ENCODE measurements at places on chromosomes 12 and 14. TPM values are rescaled to one million over a fixed set of nuclear protein-coding genes. Genes with fewer than 3 reads are reported as not detected.

Gene OR4K14
- total RNA-seq: not detected

DNA sequence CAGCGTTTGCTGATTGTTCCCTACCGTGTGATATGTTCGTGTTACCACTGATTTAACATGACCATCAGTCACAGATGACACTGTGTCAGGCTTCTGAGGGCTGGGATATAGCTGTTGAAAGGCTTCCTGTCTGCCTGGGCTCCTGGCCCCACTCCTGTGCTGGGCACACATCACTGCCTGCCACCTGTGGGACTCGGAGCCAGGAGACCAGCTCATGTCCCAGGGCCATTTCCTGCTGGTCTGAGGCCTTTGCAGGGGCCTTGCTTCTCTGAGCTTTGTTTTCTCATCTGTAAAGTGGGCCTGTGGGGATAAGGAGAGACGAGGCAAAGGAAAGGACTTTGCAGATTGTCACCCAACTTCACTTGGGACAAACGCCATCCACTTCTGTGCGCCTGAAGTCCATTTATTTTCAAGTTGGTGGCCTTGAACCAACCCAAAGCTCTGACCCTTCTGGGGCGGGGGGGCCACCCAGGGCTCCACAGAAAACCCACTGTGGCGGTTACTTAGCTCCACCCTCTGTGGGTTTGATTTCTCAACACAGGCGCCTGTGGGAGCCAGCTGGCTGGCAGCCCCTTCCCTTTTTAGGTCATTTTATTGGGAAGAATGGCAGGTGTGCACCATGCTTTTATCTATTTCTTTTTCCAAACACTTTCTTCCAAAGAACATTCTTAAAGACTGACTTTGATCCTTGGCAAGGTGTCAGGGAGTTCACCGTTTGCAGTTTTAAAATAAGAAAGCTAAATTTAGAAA lies 54.1 kb downstream of the BEGAIN start:
- H3K27ac ChIP-seq: no peak overlapping the region
- H3K36me3 ChIP-seq: peaks cover 13% of the 10 kb centered on the region
- peak; percentile 30 for DNase-seq
- no peak overlapping the region for H3K4me3 ChIP-seq
- H3K27me3 ChIP-seq: no peaks in the 10 kb centered on the region

DNA sequence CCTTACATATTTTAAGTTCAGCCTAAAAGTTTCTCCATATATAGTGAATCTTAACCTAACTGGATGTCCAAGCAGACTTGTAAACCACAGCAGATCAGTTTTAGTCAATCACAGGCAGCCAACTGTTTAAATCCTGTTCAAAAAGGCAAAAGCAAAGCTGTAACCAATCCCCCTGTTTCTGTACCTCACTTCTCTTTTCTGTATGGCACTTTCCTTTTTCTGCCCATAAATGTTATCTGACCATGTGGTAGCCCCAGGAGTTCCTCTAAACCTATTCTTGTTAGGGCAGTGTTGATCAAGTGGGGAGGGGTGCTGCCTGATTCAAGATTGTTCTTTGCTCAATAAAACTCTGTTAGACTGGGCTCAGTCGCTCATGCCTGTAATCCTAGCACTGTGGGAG lies 8.5 kb upstream of the DACT1 start:
- no peak overlapping the region for H3K27ac ChIP-seq
- H3K4me3 ChIP-seq: no peak overlapping the region
- H3K4me1 ChIP-seq: peaks cover 1% of the 10 kb centered on the region
- no peaks in the 10 kb centered on the region for H3K27me3 ChIP-seq

DNA sequence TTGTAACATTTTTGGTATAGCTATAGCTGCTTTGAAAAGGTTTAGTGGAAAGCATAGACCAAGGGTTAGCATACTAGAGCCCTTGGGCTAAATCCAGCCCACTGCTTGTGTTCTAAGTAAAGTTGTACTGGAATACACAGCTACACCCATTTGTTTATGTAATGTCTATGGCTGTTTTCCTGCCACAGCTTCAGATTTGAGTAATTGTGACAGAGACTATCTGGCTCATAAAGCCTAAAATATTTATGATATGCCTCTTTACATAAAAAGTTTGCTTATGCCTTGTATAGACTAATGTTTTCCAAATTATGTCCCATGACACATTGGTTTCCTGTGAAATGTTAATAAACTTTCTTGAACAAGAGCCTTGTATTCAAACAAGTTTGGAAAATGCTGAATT lies 234.8 kb upstream of the ATP2B1 start:
- no peaks in the 10 kb centered on the region for H3K36me3 ChIP-seq
- no peak for DNase-seq
- no peak overlapping the region for H3K4me3 ChIP-seq
- H3K27ac ChIP-seq: no peak overlapping the region
- H3K27me3 ChIP-seq: no peaks in the 10 kb centered on the region
- H3K4me1 ChIP-seq: peaks cover 13% of the 10 kb centered on the region
